ENCODE measurements at places on chromosomes 1 and 21.
A peak's percentile ranks its signal among the peaks of the same experiment; 100 is the strongest.

- no peak for DNase-seq
Observed at GRCh38 chr1:22309572-22309971, 142.1 kb upstream of the ZBTB40 start.

- peak; percentile 17 for DNase-seq
Observed at GRCh38 chr1:35929730-35930592, 944 bp upstream of the AGO3 start.

- DNase-seq = no peak
Observed at GRCh38 chr1:92029241-92029922, 403 bp upstream of the EPHX4 start.

DNA sequence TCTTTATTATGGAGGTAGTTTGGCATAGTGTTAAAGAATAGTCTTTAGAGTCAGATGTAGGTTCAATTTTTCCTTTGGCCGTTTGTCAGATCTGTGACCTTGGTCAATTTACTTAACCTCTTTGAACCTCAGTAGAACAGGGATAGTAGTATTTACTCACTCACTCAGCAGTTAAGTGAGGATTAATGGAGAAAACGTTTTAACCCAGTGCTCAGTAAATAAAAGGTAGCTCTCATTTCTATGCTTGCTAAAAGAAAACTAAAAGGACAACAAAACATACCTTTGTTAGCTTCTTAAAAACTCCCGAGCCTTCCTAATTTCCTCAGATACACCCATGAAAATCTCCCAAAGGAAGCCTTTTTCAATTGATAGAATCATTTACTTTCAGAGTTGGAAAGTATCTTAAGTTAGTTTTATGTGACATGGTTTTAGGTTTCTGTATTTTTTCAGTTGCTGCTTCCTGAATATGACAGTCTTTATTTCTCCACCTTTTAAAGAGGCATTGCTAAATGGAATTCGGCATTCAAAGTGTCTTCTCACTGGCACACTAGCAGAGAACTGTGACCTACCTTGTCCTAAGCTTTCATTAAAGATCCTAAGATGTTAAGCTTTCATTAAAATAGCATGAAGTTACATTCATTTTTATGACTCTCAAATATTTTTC, 7.8 kb downstream of the ABCD3 start:
- no peak for DNase-seq

- peak; percentile 48 for DNase-seq
Observed at GRCh38 chr1:39205102-39205780, 746 bp downstream of the MACF1 start.

DNA sequence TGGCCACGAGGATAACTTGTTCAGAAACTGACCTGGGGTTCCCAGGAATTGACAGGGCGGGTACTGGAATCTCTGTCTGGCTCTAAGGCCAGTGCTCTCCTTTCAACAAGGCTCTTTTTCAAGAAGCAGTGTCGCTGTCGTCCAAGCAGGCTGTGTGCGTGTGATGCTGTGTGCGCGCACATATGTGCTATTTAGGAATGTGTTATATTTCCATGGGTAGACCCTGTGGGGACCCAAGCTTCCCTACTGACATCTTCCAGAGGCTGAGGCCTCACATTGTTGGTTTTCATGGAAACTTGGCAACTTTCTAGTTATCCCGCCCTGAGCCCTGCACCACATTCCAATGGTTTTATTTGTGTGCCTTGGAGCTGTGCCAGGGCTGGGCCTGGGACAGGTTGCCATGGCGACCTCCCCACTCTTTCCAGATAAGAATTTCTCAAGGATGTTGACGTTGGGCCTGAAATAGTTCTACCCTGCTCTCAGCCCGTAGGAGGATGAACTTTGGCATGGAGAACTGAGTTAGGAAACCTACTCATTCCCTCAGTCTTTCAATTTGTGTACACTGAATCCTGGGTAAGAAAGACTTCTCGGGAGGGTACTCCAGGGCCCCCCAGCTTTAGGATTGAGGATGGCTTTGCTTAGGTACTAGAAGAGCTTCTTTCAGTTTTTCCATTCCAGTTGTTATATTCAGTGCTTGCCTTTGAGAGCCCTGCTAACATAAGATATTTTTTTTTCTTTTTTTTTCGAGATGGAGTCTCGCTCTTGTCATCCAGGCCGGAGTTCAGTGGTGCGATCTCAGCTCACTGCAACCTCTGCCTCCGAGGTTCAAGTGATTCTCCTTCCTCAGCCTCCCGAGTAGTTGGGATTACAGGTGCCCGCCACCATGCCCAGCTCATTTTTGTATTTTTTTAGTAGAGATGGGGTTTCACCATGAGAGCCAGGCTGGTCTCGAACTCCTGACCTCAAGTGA, 38.8 kb upstream of the SRSF10 start:
- no peak for DNase-seq

DNA sequence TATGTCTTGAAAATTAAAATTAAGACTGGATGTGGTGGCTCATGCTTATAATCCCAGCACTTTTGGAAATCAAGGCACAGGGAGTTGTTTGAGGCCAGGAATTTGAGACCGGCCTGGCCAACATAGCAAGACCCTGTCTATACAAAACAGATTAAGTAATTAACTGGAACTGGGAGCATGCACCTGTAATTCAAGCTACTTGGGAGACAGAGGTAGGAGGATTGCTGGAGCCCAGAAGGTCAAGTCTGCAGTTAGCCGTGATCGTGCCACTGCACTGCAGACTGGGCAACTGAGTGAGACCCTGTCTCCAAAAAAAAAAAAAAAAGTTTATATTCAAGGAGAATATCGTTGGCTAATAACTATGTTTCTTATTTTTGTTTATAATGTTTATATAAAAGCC, 139.2 kb downstream of the USP25 start:
- no peak for DNase-seq

DNA sequence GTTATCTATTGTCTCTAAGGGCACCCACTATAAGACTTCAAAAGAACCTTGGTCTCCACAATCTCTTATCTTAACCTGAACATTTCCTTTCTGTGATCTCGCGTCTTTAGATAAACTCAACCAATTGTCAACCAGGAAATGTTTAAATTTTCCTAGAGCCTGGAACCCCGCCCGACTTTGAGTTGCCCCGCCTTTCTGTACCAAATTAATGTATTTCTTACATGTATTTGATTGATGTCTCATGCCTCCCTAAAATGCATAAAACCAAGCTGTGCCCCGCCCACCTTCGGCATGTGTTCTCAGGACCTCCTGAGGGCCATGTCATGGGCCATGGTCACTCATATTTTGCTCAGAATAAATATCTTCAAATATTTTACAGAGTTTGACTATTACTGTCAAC, 5.9 kb upstream of the CXADR start:
- no peak for DNase-seq

DNA sequence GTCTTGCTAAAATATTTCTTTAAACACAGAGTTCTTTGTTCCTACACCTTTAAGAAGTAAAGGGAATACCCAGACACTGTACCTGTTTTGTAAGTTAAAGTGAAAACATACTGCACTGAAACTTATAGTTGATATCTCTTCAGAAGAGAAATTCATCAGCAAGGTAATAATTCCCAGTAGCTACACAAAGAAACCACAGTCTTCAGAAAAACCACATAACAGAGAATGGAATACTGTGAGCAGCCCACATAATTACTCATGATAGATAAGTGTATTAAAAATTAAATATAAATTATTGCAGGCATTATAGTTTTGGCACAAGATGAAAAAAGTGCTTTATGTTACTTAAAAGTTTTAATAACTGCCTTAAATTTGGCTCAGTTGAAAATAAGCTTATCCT, 276.6 kb downstream of the SETD4 start:
- no peak for DNase-seq

GRCh38 chr1:192005976-192006375, 152.3 kb upstream of the RGS18 start:
- DNase-seq = no peak

DNA sequence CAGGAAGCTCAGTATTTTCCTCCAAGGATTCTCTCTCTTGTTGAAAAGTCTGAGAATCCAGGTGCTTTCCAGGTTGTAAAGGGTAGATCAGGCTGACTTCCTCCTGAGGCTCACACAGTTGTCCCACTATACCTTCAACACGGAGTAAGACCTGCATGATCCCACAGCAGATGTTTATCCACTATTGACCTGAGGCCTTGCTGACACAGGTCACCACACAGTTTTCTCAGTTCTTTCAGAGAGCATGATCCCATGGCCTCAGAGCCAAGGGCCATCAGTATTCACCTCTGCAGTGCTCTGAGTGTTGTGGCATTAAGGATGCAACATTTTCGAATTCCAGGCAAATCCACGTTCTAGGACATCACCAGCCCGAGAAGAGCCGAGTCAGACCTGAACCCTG, 60.5 kb upstream of the ABCD3 start:
- no peak for DNase-seq

DNA sequence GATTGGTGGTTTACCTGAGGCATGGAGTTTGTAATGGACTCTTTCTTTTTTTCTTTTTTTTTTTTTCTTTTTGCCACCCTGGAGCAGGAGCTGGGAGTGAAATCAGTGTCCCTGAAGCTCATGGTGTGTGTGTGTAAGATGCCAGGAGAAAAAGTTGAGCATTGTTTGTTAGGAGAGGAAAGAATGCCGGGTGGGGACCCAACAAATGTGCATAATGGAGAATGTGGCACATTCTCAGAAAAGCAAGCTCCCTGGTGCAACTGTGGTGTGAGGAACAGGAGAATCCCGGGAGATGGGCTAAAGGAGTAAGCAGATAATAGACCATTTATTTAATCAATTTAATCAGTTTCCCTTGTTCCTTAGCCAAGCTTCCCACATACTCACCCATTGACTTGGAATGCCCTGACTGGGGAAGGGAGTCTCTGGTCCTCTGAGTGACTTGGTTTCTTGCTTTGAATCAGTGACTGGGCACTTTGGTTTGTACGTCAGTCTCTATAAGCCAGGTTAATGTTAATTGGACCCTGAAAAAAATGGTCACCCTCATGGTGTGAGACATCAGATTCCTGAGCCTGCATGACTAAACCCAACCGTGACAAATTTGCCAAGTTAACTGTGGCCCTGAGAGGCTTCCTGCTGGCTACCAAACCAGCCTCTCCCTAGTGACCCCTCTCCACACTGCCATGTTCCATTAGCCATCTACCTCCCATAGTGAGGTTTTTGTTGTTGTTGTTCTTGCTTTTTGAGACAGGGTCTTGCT, 43.9 kb upstream of the ITPKB start:
- DNase-seq = no peak

- no peak for DNase-seq
Observed at GRCh38 chr1:245867738-245868137, 639.3 kb downstream of the SMYD3 start.

- peak; percentile 21 for DNase-seq
Observed at GRCh38 chr1:110634455-110635311, 28.5 kb upstream of the KCNA2 start.

GRCh38 chr1:241453732-241454131, 65.8 kb downstream of the FH start:
- DNase-seq = no peak

Data from stimulated activated CD4-positive, alpha-beta T cell treated with anti-CD3 and anti-CD28 coated beads, Interleukin-1b, Interleukin-23, amount 100 ng/mL, for 1 hour (primary cell).